Hypothalamus (tissue), 51 donors: ENCODE measurements at places on chromosomes 16 and 17.

GRCh38 chr16:30069611-30070462 is 4.3 kb downstream of the ALDOA start:
- DNase-seq, result no peak

DNA sequence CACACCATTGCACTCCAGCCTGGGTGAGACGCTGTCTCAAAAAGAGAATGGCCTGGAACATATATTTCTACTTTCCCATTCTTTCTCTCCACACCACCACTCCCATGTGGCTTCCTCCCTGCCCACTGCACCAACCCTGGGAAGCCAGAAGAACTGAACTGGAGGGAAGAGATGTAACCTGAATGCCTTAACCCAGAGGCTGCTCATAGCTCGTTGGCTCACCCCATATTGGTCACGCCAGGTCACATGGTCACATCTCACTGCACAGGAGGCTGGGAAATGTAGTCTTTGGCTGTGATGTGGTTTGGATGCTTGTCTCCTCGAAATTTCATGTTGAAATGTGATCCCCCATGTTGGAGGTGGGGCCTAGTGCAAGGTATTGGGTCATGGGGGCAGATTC is 5.9 kb upstream of the DNAH17 start:
- no peak for DNase-seq

- peak; percentile 25 for DNase-seq
These were observed 143.7 kb upstream of the RCVRN start for GRCh38 chr17:10048629-10049350.

DNA sequence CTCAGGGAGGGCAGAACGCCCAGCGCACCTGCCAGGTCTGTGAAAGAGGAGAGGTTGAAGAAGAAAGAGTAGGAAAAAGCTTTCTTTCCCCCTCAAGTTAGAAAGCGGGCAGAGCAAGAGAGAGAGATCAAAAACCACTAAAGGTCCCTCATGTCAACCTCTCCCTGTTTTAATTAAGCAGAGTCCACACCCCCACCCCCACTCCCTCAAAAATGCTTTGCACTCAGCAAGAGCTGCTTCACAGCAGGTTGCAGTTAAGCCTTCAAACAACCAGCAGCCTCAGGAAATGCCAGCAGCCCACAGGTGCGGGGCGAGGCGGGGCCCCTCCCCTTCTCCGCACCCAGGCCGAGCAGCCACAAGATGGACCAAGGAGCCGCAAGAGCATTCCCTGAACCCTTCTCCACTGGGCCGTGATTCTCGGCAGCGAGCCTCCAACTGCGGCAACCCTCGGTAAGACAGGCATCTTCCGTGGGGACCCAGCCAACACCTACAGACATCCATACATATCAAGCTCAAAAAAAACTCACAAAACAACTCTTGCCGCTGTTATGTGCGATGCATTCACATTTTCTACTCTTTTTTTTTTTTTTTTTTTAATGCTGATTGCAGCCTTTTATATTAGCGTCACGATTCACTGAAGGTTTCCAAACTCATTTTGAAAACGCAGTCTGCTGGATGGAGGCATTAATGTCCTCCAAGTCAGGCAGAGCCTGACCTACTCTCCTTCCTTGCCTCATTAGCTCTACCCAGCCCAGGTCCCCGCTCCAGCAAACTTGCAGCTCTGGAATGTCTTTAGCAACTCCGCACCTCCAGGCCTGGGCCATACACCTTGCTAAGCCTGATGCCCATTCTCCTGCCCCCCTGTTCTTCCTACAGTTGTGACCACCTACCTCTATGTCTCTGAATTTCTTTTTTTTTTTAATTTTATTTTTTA is 66.1 kb downstream of the AXIN2 start:
- no peak for DNase-seq

GRCh38 chr17:48989100-48989499 is 8.1 kb upstream of the IGF2BP1 start:
- DNase-seq, result no peak

- DNase-seq, result no peak
These were observed 18.9 kb upstream of the DOK4 start for GRCh38 chr16:57505169-57505568.
